ENCODE measurements at places on chromosomes 4 and X.

GRCh38 chr4:139361301-139361700 lies 59.0 kb upstream of the NDUFC1 start:
- DNase-seq: no peak

DNA sequence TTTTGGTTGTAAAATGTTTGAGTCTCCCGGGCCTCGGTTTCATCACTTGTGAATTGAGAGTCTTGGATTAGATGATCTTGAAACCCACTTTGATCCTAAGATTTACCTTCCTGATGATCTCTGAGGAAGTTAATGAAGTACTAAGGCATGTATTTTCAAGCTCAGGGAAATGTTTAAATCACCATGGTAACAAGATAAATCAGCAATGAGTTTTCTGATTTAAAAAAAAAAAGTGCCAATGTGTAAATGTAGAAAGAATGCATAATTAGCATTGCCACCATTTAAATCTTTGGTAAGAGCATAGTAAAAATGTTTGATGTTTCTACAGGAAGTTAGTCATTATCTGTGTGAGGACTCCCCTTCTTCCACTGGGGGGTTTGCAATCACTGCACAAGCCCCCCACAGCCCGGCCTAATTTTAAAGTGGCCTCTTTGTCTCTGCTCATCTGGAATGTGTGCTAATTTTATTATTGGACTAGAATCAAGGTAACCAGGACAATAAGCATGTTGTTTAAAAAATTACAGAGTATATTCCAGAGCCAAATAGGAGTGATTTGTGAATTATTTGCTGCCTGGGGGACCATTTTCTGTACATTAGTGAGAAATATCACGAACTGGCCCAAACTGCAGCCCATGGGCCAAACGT lies 93.6 kb downstream of the SLC34A2 start:
- no peak for DNase-seq

- no peak for DNase-seq
Observed at GRCh38 chrX:151703487-151703886, 8.2 kb downstream of the PRRG3 start.

DNA sequence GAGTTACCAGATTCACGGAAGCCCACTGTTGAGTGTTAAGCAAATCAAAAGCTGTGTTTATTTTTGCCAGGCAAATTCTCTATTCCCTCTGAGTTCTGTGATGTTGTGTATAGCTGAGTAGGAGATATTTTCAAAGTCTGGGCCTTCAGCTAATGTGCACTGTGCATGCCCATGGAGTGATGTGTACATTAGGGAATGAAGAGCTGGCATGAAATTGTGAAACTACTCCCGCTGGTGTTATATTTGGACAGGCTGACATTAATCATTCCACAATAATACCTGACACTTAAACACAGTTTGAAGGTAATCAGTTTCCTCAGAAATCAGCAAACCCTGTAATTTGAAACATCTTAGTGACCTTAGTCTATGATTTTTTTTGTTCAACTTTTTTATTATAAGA lies 88.1 kb upstream of the MBNL3 start:
- no peak for DNase-seq

DNA sequence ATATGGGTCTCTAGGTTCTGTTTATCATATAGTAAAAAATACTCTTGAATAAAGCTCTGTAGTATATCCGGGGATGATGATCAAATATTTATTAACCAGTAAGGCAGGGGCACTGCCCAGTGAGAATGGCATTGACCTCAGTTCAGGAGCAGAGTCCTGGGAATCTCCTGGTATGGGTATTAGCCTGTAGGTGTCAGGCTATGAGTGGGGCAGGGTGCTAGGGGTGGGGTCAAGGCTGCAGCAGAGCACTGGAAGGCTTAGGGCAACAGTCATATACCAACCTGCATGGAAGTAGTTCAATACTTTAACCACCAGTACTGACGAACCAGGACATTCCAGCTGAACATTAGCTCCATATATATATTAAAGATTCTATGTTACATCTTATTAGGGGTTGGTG lies 220.4 kb upstream of the ANXA3 start:
- DNase-seq: no peak
